Umbilical cord (tissue), 2 donors: ENCODE measurements at places on chromosomes 2 and 18.

DNA sequence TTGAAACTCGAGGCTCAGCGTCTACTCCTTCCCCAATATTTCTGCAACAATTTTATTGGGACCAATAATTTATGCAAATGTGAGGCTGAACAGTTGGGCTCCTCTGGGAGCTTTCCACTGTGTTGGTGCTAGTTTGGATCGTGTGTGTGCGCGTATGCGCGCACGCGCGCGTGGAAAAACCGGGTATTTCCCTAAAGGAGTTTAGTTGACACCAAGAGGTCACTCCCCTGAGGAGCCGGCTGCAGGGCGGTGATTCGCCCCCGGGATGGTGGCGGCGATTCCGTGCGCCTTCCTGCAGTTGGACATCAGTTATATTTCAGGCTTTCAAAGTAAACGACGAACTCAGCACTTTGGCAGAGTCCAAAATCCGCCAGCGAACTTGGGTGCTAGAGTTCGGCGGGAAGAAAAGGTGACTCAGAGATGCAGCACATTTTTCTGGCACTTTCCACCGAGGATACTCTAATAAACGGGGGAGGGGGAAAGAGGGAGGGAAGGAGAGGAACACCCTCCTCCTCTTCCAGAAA lies 186.5 kb upstream of the FANCL start:
- peak; percentile 64 for DNase-seq

DNA sequence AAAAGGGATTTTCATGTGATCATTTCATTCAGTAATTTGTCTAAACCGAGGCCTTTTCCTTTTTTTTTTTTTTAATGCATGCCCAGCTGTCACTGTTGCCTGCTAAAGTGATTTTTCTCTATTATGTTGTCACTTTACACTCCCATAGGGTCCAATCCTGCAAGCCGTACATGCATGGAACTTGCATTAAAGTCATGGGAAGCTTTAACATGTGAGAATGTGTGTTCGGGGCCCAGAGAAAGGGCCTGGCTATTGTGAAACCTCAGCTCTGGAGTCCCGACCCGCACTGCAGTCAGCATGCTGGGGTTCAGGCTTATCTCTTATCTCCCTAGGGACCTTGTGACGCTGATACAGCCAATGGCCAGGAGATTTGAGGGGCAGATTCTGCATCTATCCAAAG lies 474.6 kb downstream of the SLC4A3 start:
- DNase-seq = peak; percentile 15

DNA sequence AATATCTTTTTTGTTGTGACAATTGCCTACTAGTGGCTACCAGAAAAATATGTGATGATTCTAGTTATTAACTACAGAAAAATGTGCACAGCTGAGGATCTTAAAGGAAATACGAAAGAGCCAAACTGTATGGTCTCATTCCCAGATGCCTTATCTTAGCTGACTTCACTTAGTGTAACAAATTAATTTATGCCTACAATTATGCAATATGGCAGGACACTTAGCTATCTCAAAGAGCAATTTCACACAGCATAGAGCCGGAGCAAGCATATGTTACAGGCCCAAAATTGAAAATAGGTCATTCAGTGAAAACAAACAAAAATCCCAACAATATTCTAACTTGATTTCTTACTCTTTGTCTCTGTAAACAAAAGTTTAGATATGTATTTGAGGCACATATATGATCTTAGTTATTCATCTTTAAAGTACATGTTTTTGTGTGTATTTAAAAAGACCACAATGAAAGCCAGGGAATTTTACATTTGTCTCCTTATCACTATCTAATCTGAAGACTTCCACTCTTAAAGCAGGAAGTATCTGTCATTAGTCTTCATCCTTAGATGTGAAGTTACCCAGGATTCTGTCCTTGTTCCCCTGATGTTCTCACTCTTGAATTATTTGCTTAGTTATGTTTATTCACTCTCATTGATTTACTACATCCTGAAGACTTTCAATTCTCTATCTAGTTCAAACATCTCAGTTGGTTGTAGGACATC lies 1579.0 kb upstream of the NXPH2 start:
- peak; percentile 12 for DNase-seq

- no peak for DNase-seq
These were observed 76.2 kb upstream of the SIX2 start for GRCh38 chr2:45085487-45085886.

GRCh38 chr2:206876216-206876860 lies 63.0 kb upstream of the CPO start:
- no peak for DNase-seq
